Brain (organoid and tissue), 16 donors: ENCODE measurements at places on chromosomes 3 and 15. TPM values are rescaled to one million over a fixed set of nuclear protein-coding genes. Genes with fewer than 3 reads are reported as not detected.

The DUSP7 gene
- polyA plus RNA-seq = 15.2 TPM

The NMNAT3 gene
- polyA plus RNA-seq = 28.1 TPM

The COX5A gene
- polyA plus RNA-seq = 342 TPM

The ABTB1 gene
- 43.7 TPM for polyA plus RNA-seq

The ATRIP gene
- polyA plus RNA-seq = 5.9 TPM

The CGNL1 gene
- 9.1 TPM for polyA plus RNA-seq

The SAMMSON gene
- polyA plus RNA-seq = not detected

The ZMYND10 gene
- 18.3 TPM for polyA plus RNA-seq

The ADGRG7 gene
- polyA plus RNA-seq = not detected

The COL7A1 gene
- polyA plus RNA-seq = 1.5 TPM

The CCRL2 gene
- 0.53 TPM for polyA plus RNA-seq

The ONECUT1 gene
- not detected for polyA plus RNA-seq

The ALAS1 gene
- 54.8 TPM for polyA plus RNA-seq

The CHDH gene
- 5.5 TPM for polyA plus RNA-seq

The NR2F2 gene
- 60.4 TPM for polyA plus RNA-seq

The GOLGA8B gene
- 0.76 TPM for polyA plus RNA-seq

The CHRNA3 gene
- polyA plus RNA-seq = 25.3 TPM

The GP5 gene
- polyA plus RNA-seq = not detected

The TMC3 gene
- not detected for polyA plus RNA-seq

The TUSC7 gene
- polyA plus RNA-seq = not detected

The MIX23 gene
- polyA plus RNA-seq = 15.0 TPM

The CLDN16 gene
- not detected for polyA plus RNA-seq

The CPN2 gene
- not detected for polyA plus RNA-seq

The ISL2 gene
- 4.7 TPM for polyA plus RNA-seq

The CTXND1 gene
- 1.5 TPM for polyA plus RNA-seq

The ITIH1 gene
- polyA plus RNA-seq = not detected

The NDN gene
- 64.0 TPM for polyA plus RNA-seq

The THAP10 gene
- polyA plus RNA-seq = 5.5 TPM

The BCL2A1 gene
- not detected for polyA plus RNA-seq

The GADL1 gene
- 0.64 TPM for polyA plus RNA-seq
